ENCODE measurements at places on chromosomes 16 and 17.
A peak's percentile ranks its signal among the peaks of the same experiment; 100 is the strongest.

- DNase-seq, result no peak
Observed at GRCh38 chr16:77910021-77910420, 112.3 kb upstream of the CLEC3A start.

DNA sequence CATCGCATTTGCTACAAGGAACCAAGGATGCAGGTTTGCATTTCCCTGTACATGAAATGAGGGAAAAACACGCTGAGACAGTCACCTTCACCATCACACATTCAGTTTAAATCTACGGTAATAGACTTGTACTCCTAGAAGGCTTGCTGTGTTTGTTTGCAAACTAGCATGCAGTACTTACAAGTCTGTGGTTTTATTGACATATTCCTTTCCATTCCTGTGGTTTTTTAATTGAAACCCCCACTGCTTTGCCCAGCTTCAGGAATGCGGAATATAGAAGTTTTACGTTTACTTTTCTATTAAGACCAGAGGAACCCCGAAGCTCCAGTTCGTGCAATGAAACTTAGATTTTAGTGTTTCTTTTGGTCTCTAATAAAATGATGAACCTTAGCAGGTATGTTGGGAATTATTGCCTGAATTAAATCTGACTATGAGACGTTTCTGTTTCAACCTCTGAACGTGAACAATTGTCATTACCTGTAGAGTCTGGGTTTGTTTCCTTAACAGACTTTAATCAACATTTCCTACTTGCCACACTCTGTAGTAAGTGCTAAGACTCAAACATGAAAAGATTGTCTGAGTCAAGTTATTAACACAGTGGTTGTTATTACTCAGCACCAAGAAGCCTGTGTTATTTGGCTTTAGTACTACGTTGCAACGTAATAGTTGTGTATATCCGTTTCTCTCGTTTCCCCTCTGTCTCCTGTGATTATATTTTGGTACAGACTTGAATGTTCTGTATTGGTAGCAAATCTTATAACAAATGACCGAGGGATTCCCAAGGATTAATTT, 793.3 kb upstream of the GOT2 start:
- no peak for DNase-seq

GRCh38 chr17:81119223-81120148, 45.8 kb upstream of the PVALEF start:
- peak; percentile 80 for DNase-seq

DNA sequence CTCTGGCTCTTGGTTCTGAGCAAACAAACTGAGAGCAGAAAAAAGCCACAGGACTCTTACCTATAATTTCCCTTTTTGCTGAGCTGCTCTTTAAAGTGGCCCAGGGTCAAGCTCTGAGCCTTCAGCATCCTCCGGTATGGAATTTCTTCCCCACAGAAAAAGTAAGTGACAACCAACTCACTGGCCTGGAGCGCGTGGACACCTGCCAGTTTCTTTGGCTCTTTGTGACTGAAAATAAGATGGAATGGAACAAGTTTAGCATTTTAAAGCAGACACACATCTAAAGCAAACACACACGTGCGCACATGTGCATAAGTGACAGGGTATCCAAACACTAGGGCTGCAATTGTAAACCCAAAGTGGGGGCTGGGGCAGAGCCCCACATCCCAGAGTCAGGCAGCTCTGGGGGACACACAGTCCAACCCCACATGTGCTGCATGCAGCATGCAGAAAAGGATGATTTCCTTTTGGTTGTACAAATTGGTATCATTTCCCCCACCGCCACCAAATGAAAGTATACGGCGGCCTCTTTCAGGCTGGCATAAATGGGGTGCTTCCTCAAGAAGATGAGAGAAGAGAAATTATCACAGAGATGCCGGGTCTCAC, 27.5 kb downstream of the AXIN2 start:
- no peak for DNase-seq

- DNase-seq, result no peak
Observed at GRCh38 chr17:27336184-27336583, 42.3 kb downstream of the WSB1 start.

- no peak for DNase-seq
Observed at GRCh38 chr17:9324864-9325263, 250.8 kb downstream of the STX8 start.

GRCh38 chr17:37766971-37767370, 22.1 kb upstream of the HNF1B start:
- DNase-seq, result no peak

Data from T-helper 9 cell (primary cell).